Stimulated activated CD4-positive, alpha-beta T cell treated with anti-CD3 and anti-CD28 coated beads, Interleukin-12 subunit alpha, Interleukin-12 subunit beta, amount 100 ng/mL, for 4 hours (primary cell): ENCODE measurements at places on chromosomes 16 and 17.

DNA sequence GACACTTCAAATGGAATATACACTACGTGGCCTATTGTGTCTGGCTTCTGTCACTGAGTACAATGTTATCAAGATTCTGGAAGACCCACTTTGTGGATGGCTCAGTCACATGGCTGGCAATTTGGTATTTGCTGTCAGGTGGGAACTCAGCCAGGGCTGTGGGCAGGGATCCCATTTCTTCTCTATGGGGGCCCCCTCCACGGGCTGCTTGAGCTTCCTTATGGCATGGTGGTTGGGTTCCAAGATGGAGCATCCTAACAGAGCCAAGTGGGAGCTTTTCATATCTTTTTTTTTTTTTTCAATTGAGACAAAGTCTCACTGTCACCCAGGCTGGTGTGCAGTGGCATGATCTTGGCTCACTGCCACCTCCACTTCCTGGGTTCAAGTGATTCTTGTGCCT, 18.0 kb upstream of the CEP20 start:
- no peak for DNase-seq

- no peak for DNase-seq
Measured at GRCh38 chr16:55302635-55303034, 21.4 kb upstream of the IRX6 start.

GRCh38 chr16:83689385-83689831, 118.4 kb upstream of the HSBP1 start:
- DNase-seq, result no peak

- DNase-seq, result no peak
Measured at GRCh38 chr16:83365166-83365565, 442.6 kb upstream of the HSBP1 start.

GRCh38 chr16:67310561-67310960, 16.0 kb downstream of the KCTD19 start:
- DNase-seq, result no peak

- no peak for DNase-seq
Measured at GRCh38 chr17:15124264-15124595, 140.9 kb downstream of the PMP22 start.

GRCh38 chr16:968620-969019, 2.2 kb downstream of the LMF1 start:
- DNase-seq, result no peak

DNA sequence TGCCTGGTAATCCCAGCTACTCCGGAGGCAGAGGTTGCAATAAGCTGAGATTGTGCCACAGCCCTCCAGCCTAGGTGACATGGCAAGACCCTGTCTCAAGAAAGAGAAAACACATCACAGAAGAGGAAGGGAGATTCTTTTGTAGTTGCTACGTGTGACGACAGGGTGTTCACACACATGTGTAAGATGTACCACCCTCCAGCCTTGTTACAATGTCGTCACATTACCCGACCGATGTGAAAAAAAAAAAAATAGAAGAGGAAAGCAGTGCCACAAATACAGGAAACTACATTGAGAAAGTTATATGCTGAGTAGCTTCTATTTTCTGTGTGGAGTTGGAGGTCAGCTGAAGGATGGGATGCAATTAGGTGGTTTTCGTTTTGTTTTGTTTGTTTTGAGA, 56.0 kb downstream of the CLUH start:
- no peak for DNase-seq

- no peak for DNase-seq
Measured at GRCh38 chr17:77354670-77355455, 214.1 kb downstream of the SEC14L1 start.

- DNase-seq, result no peak
Measured at GRCh38 chr17:75623386-75623785, 9.8 kb upstream of the SMIM5 start.

GRCh38 chr16:56974549-56975300, 13.0 kb downstream of the CETP start:
- no peak for DNase-seq

GRCh38 chr16:87326151-87326571, 9.0 kb upstream of the C16orf95 start:
- DNase-seq, result no peak

- DNase-seq, result no peak
Measured at GRCh38 chr17:68459037-68459639, 1.8 kb upstream of the WIPI1 start.

DNA sequence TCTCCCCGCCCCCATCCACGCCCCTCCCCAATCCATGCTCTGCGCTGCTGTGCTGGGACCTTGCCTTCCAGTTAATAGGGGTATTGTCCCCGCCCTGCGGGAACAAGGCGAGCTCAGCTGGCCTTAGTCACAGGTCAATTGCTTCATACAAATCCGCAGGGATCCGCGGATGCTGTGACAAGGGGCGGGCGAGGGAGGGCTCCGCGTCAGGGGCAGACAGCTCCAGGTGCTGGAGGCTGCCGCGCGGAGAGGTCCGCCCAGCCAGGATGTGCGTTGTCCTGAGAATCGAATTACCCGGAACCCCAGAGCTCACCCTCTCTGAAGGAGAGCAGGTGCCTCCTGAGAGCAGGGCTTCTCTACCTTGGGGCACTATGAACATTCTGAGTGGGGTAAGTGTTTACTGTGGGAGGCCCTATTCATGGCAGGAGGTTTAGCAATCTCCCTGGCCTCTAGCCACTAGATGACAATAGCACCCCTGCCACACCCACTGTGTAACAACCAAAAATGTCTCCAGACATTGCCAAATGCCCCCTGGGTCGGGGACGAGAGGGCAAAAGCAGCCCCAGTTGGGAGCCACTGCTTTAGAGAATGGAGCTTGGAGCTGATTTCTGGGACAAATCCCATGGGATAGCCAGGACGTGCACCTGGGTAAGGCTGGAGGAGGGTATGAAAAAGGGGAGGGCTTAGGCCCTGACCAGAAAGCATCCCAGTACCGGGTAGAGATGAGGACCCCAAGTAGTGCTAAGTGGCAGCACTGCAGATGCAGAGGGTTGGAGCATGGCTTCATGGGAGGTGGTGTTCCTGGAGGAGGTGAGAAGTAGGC, 138.2 kb downstream of the CYLD start:
- no peak for DNase-seq

GRCh38 chr17:67992548-67993152, 3.6 kb downstream of the C17orf58 start:
- no peak for DNase-seq

GRCh38 chr17:10314329-10314728, 58.5 kb downstream of the MYH13 start:
- DNase-seq, result no peak

- no peak for DNase-seq
Measured at GRCh38 chr17:13311306-13311705, 290.4 kb downstream of the HS3ST3A1 start.

GRCh38 chr16:46826631-46827030, 4.3 kb downstream of the C16orf87 start:
- DNase-seq, result no peak

- no peak for DNase-seq
Measured at GRCh38 chr17:66747578-66748275, 87.2 kb upstream of the CACNG5 start.

GRCh38 chr17:50871364-50871763, 5.2 kb upstream of the TOB1 start:
- no peak for DNase-seq

DNA sequence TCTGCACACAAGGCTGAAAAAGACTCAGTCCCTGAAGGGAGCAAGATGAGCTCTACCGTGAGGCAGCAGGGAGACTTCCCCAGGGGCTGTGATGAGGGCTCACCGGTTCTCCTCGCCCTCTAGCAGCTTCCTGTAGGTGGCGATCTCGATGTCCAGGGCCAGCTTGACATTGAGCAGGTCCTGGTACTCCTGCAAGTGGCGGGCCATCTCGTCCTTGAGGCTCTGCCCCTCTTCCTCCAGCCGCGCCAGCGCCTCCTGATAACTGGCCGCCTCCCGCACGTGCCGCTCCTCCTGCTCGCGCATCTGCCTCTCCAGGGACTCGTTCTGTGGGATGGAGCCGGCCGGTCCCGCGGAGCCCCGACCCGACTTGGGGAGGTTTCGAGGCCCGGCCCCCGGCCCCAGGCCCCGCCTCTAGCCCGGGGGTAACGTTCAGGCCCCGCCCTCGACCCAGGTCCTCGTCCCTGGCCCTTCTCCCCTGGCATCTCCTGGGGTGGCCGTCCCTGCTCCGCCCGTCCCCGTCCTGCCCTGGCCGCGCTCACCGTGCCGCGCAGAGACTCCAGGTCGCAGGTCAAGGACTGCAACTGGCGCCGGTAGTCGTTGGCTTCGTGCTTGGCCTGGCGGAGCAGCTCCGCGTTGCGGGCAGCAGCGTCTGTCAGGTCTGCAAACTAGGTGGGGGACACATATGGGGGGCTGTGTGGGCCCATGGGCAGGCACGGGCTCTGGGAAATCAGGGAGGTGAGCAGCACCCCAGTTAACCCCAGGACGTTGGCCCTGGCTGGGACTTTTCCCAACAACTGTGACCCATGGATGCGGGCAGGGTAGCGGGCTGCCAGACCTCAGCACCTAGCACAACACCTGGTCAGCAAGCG, 3.9 kb downstream of the GFAP start:
- DNase-seq, result peak; percentile 40

GRCh38 chr17:48627623-48628521, 1.7 kb upstream of the HOXB9 start:
- no peak for DNase-seq

GRCh38 chr16:27640277-27640600, 90.3 kb downstream of the KATNIP start:
- no peak for DNase-seq

- no peak for DNase-seq
Measured at GRCh38 chr17:31561469-31562375, 170.2 kb downstream of the RAB11FIP4 start.

- no peak for DNase-seq
Measured at GRCh38 chr17:48173191-48173984, 65.8 kb downstream of the SNX11 start.
